Panc1 (cell line): ENCODE measurements at places on chromosomes 4 and X.

GRCh38 chrX:9995855-9996339, 28.7 kb downstream of the CLDN34 start:
- DNase-seq = no peak

- no peak for DNase-seq
Measured at GRCh38 chr4:150127757-150128156, 49.5 kb downstream of the DCLK2 start.

DNA sequence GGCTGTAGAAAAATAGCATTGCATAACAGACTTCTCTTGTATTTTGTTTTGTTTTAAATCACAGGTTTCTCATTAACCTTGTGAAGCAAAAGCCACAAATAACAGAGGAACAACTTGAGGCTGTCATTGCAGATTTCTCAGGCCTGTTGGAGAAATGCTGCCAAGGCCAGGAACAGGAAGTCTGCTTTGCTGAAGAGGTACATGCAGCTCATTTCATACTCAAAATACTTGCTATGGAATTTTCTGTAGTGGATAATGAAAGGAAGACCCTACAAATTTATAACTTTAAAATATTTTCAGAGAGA, 17.6 kb downstream of the AFP start:
- DNase-seq = no peak

GRCh38 chr4:76410636-76411035, 10.3 kb downstream of the CCDC158 start:
- no peak for DNase-seq

GRCh38 chr4:121216461-121216860, 52.3 kb upstream of the TNIP3 start:
- DNase-seq = no peak

- no peak for DNase-seq
Measured at GRCh38 chr4:130099105-130099504, 1003.2 kb downstream of the C4orf33 start.

GRCh38 chr4:7160439-7160838, 31.9 kb upstream of the SORCS2 start:
- DNase-seq = no peak

DNA sequence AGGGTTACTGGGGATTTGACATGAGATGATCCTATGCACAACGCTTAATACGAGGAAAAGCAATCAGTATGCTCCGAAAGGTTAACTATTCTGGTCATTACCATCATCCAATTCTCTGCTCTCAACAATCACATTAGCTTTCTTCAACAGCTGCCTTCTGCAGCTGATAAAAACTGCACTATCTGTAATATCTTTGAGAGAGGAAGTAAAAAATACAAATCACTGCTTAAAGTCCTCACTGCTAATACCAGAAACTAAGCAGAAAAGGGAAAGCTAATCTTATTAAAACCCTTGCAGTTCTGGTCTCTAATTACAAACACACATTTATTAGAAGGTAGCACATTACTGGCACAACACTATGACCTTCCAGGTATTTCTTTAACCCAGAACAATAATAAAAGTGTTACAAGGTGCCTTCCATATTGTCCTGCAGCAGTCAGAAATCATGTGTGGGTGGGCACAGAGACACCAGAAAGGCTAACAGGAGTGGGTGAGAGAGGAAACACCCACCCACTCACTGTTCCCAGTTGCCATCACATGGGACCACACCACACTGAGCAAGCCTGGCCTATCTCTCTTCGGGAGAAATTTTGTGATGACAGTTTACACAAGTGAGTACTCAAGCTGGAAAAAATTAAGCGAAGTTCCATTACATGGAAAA, 71.0 kb downstream of the RELL1 start:
- no peak for DNase-seq

GRCh38 chrX:129984111-129984958, 1.9 kb downstream of the BCORL1 start:
- DNase-seq = no peak

DNA sequence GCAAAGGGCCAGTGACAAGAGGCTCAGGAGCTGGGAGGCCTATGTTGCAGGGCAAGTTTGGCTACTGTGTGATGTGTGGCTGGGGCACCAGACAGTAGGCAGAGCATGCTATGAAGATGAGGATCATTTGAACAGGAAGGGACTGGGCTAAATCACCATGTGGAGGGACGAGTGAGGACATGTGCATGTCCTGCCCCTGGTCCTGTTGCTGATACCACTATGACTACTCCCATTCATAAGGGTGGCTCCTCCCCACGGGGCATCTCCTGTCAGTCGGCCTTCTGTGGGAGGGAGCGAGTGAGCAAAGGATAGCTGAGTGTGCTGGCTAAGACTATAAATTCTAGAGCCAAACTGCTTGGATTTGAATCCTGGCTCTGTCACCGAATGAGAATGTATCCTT, 139.2 kb downstream of the TMEM164 start:
- no peak for DNase-seq

DNA sequence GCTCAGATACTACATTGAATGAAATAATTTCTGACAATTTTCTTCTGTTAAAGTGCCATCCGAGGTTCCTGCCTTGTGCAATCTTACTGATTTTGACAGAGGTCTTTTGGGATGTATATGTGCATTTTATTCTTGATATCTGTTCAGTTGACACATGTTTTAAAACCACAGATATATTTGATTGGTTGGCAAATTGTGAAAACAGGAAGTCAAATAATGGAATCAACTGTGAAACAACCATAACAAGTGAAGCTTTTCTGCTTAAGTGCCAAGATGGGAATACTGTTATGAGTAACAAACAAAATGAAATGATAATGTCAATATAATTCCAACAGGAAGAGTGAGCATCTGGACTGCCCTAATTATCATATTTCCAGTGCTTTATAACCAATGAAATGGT, 84.9 kb upstream of the TET2 start:
- DNase-seq = no peak

DNA sequence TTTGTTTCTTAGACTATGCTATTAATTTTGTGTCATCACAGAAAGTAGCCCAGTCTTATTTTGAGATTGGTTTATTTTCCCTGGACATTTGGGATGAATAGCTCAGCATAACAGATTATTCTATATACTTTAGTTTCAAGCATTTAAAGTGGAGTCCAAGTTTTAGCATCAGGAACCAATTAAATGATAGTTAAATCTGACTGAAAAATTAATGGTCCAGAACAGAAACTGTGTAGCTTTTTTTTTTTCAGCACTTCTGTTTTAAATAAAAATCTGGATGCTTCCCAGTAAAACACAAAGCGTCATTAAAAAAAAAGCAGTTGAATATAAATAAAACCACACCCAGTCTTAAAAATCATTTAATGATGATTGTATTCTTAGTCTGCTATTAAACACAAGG, 59.4 kb upstream of the PITX2 start:
- no peak for DNase-seq

- DNase-seq = no peak
Measured at GRCh38 chr4:103400405-103400804, 202.3 kb upstream of the CENPE start.

GRCh38 chr4:184962125-184962638, 56.1 kb upstream of the HELT start:
- DNase-seq = no peak

DNA sequence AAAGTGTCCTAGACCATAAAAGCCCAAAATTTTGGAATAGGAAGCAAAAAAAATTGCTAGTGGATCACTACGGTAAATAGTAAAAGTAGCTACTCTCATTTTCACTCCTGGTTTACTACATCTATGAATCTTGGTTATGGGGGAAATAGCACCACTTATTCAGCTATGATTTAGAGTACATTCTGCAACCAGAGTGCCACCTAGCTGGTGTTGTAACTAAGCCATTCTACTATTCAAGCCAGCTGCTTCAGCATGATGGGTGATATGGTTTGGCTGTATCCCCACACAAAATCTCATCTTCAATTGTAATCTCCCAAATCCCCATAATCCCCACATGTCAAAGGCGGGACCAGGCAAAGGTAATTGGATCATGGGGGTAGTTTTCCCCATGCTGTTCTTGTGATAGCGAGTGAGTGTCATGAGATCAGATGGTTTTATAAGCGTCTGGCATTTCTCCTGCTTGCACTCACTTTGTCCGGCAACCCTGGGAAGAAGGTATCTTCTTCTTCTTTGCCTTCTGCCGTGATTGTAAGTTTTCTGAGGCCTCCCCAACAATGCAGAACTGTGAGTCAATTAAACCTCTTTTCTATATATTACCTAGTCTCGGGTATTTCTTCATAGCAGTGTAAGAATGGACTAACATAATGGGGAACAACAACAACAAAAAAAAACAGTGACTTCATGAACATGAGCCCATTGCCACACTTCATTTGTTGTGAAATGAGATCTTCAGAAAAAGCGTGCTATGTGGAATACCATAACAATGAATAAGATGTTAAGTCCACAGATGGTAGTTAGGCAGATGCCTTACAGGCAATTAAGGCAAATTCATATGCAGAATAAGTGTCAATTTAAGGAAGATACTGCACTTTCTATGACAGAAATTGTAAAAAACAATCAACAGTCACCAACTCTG, 280.1 kb downstream of the PABPC4L start:
- no peak for DNase-seq

GRCh38 chr4:10069075-10069642, 47.4 kb downstream of the WDR1 start:
- no peak for DNase-seq

GRCh38 chr4:42627885-42628646, 28.8 kb downstream of the ATP8A1 start:
- no peak for DNase-seq

- DNase-seq = no peak
Measured at GRCh38 chr4:121379276-121379675, 1.5 kb downstream of the QRFPR start.

- no peak for DNase-seq
Measured at GRCh38 chrX:77347572-77347971, 99.6 kb upstream of the FGF16 start.

- no peak for DNase-seq
Measured at GRCh38 chr4:140136509-140136908, 17.5 kb downstream of the MAML3 start.

GRCh38 chrX:71533851-71534561, 1.1 kb downstream of the OGT start:
- no peak for DNase-seq

- DNase-seq = no peak
Measured at GRCh38 chr4:149796381-149796780, 19.3 kb downstream of the IQCM start.

DNA sequence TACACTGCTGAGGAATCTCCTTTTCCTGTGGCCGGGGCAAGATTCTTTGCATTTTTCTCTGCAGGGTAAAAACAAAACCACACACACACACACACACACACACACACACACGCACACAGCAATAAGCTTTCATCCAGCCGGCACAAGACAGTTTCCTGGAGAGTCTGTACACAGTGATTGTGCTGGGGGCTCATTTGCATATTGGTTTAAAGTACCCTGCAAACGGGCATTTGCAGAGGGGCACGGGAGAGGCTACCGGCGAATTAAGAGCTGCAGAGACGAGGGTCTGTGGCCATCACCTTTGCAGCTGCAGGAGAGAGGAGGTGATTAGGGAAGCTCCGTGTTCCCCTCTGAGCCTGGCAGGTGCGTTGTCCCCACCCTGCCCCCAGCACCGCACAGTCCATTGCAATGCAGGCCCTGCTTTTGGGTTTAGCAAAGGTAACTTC, 219.9 kb downstream of the SHOX start:
- no peak for DNase-seq

DNA sequence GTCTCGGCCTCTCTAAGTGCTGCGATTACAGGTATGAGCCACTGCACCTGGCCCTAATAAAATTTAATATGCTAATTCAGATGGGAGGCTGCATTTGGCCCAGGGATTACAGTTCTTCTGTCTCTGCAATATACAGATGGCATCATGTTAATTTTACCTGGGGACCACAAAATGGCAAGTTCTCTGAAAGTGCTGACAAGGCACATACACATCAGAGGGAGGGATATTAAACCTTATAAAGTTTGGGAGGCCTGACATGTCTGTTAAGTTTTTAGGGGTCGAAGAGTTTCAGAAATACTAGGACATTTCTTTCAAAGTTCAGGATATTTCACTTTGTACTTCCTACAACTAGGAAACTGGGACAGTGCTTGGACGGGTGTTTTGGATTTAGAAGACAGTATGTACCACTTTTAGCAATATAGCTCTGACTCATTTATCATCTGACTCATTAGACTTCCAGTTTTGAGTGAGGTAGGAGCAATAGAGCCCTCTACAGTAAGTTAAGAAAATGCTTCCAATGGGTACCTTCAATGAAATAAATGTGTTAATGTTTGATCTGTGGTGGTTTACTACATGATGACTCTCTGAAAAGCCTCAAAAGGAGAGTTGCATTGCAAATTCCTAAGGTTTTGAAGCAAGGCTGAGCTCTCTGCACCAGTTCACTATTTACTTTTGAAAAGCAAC, 981.0 kb upstream of the HS3ST1 start:
- DNase-seq = no peak

DNA sequence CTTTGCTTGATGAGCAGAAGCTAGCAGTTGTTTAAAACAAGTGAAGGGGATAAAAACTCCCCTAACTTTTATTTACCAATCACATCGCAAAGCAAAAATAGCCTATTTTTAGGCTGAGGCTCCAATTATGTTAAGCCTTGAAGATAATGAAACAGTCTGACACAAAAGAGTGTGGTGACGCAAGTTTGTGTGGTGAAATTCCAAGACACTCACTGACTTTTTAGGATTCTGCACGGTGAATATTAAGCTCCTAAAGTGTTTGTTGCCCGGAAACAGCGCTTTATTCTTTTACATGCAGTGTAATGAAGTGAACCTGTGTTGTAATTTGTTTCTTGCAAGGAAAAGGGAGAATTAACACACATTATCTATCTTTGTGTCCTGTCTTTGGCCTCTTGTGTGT, 74.8 kb downstream of the POLA1 start:
- DNase-seq = no peak

DNA sequence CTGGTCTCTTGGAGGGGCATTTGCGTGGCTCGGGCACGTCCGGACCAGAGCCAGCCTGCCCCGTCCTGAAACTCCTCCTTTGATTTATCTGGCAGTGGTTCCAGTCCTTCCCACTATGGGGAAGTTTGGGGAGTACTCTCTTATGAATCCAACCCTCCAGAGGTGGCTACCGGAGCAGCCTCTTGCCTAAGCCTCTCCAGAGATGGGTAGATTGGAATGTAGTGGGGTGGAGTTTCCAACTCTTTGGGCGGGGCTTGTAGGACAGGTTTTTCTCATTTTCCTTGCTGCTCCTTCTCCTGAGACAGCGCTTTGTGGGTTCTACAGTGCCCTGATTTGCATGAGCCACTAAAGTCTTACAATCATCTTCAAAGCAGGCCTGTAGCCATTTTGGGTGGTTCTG, 60.1 kb upstream of the XAGE1B start:
- DNase-seq = no peak
